ENCODE measurements at places on chromosomes 6 and 20.

DNA sequence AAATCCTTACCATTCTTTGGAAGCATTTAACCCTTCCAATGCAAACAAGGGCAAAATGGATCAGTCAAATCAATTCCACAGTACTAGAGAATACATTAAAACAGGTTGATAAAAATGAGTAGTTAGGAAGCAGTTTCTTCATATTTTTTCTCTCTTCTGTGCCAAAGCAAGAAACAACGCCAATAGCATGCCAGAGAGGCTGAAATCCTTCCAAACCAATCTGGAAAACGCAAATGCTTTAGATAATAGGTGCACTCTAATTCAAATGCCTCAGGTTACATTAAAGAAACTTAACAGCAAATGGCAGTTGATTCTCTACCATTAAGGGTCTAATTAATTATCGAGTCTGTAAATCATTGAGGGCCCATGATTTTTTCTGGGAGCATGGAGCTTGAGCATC, 755.2 kb downstream of the C6orf118 start:
- DNase-seq, result no peak

DNA sequence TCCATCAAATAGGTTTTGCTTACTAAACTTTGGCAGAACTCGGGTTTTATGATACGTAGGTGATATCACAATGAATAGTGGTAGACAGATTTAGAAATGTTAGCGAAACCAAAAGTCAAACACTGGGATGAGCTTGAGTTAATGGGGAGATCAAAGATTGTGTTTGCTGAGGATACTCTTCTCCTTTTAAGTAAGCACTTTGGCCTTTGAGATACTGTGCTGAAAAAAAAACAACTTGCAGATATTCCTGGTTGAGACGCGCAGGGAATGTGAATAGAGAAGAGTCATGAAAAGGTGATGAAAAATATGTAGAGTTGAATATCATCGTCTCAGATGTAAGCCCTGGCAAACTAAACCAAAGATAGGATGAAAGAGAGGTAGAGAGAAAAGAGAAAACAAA, 48.3 kb downstream of the TRMT11 start:
- no peak for DNase-seq

GRCh38 chr6:105611606-105612005, 208.7 kb upstream of the PREP start:
- peak; percentile 18 for DNase-seq

DNA sequence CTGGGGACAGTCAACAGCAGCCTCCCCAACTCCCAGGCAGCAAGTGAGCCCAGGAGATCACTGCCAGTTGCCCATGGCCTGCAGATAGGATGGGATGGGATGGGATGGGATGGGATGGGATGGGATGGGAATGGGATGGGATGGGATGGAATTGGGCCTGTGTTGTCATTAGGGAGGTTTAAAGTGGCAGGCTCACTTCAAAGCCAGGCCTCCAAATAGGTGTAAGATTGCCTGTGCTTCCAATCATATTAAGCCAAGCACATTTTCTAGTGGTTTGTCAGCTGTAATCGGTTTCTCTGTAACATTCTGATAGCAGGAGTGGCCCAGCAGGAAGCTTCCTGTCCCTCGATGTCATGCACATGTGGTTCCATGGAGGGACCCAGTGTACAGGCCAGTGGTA, 82.7 kb upstream of the NXT1 start:
- no peak for DNase-seq

Data from OCI-M1 (cell line).